Hepatocyte (in vitro differentiated cells): ENCODE measurements at places on chromosomes 11 and 22. TPM values are rescaled to one million over a fixed set of nuclear protein-coding genes. Genes with fewer than 3 reads are reported as not detected.

DNA sequence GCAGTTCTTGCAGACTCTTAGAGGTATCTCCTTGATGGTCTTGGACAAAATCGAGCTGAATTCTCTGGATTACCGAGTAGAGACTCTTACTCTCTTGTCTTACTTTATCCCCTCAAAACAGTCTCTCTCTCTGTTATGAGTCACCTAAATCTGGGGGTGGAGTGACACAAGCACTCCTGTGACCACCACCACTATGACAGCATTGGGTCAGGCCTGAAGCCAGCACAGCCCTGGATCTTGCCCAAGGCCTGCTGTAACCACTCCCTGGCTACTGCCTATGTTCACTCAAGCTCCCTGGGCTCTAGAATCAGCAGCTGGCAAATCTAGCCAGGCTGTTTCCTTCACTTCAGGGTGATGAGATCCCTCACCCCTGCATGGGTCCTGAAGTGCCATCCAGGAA, 662.5 kb downstream of the LUZP2 start:
- no peak for DNase-seq
- no peak overlapping the region for H3K27ac ChIP-seq
- no peaks in the 10 kb centered on the region for H3K27me3 ChIP-seq
- no peaks in the 10 kb centered on the region for H3K36me3 ChIP-seq

- no peaks in the 10 kb centered on the region for H3K36me3 ChIP-seq
- H3K27me3 ChIP-seq: no peaks in the 10 kb centered on the region
- H3K4me3 ChIP-seq: no peak overlapping the region
- no peaks in the 10 kb centered on the region for H3K4me1 ChIP-seq
- H3K27ac ChIP-seq: no peak overlapping the region
- peak; percentile 88 for DNase-seq
Observed at GRCh38 chr11:2156416-2157182, 4.4 kb downstream of the INS start.

- H3K27me3 ChIP-seq: no peaks in the 10 kb centered on the region
- DNase-seq: no peak
- H3K4me1 ChIP-seq: peaks cover 4% of the 10 kb centered on the region
- no peaks in the 10 kb centered on the region for H3K36me3 ChIP-seq
- no peak overlapping the region for H3K4me3 ChIP-seq
Observed at GRCh38 chr22:27507111-27507611, 294.4 kb downstream of the MN1 start.

DNA sequence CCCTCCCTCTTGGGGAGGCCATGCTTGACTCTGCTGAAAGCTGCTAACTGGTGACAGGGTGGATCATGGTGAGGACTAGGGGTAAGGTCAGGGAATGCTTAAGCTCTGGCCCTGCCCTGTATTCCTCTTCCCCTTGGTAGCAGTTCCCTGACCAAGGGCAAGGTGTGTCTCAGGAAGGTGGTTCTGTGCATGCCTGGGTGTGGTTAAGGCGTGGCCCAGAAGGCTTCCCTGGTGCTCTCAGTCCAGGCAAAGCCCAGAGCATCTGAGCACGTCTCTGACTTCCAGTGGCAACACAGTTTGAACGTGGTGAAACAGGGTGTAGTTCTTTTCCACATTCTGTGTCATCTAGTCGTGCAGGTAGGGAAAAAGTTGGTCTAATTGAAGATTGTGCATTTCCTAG, 53.1 kb upstream of the HORMAD2 start:
- no peaks in the 10 kb centered on the region for H3K36me3 ChIP-seq
- H3K27ac ChIP-seq: no peak overlapping the region
- H3K27me3 ChIP-seq: no peaks in the 10 kb centered on the region
- no peak overlapping the region for H3K4me3 ChIP-seq
- DNase-seq: peak; percentile 25
- no peaks in the 10 kb centered on the region for H3K4me1 ChIP-seq

DNA sequence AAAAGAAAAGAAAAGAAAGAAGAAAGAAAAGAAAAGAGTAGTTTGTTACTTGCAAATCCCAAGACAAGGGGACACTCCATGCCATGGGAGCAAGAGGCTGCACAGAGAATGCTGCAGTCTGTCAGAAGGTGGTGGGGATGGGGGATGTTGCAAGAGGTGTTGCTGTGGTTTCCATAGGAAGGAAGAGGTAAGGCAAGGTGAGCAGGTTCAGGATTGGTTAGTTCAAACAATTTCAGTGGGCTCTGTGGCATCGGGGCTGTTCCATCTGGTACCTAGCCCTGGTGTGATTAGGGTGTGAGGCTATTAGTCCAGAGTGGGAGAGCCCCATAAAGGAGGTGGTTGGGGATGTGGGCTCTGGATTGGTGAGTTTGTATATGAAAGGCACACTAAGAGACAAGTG, 172.7 kb downstream of the BCR start:
- H3K4me3 ChIP-seq: no peak overlapping the region
- DNase-seq: no peak
- H3K27ac ChIP-seq: no peak overlapping the region
- no peaks in the 10 kb centered on the region for H3K4me1 ChIP-seq
- no peaks in the 10 kb centered on the region for H3K36me3 ChIP-seq
- H3K27me3 ChIP-seq: no peaks in the 10 kb centered on the region

- H3K27ac ChIP-seq: peak overlapping the region; percentile 17
- no peaks in the 10 kb centered on the region for H3K27me3 ChIP-seq
- peak; percentile 19 for DNase-seq
- peaks cover 18% of the 10 kb centered on the region for H3K4me1 ChIP-seq
- no peaks in the 10 kb centered on the region for H3K36me3 ChIP-seq
- no peak overlapping the region for H3K4me3 ChIP-seq
Observed at GRCh38 chr11:3853899-3854659, 1.4 kb upstream of the STIM1 start.

GRCh38 chr22:47409539-47410275, 647.3 kb downstream of the TBC1D22A start:
- no peak for DNase-seq
- no peak overlapping the region for H3K27ac ChIP-seq
- no peak overlapping the region for H3K4me3 ChIP-seq
- H3K36me3 ChIP-seq: no peaks in the 10 kb centered on the region
- H3K27me3 ChIP-seq: no peaks in the 10 kb centered on the region
- no peaks in the 10 kb centered on the region for H3K4me1 ChIP-seq

GRCh38 chr22:20298110-20298802, 21.6 kb downstream of the DGCR6L start:
- no peak overlapping the region for H3K27ac ChIP-seq
- no peaks in the 10 kb centered on the region for H3K36me3 ChIP-seq
- H3K4me1 ChIP-seq: peaks cover 13% of the 10 kb centered on the region

GRCh38 chr11:114078423-114078822, 18.9 kb downstream of the ZBTB16 start:
- DNase-seq: peak; percentile 66
- no peaks in the 10 kb centered on the region for H3K36me3 ChIP-seq
- H3K27ac ChIP-seq: peak overlapping the region; percentile 89
- peaks cover 96% of the 10 kb centered on the region for H3K4me1 ChIP-seq
- no peaks in the 10 kb centered on the region for H3K27me3 ChIP-seq

DNA sequence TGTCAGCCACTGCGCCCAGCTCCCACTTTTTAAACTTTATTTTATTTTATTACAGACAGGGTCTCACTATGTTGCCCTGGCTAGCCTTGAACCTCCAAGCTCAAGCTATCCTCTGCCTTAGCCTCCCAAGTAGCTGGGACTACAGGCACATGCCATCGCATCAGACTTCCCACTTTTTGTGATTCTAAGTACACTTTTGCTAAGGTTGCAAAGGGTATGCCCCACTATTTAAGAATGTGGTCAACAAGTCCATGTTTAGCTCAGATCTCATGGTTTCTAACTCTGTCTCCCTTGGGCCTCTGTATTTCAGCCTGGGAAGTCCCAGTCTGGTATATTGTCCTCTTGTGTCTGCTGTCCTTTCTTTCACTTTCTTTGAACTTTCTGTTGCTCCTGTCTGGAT, 35.3 kb downstream of the EXPH5 start:
- H3K36me3 ChIP-seq: no peaks in the 10 kb centered on the region
- H3K27me3 ChIP-seq: no peaks in the 10 kb centered on the region
- no peak overlapping the region for H3K27ac ChIP-seq
- DNase-seq: no peak
- no peak overlapping the region for H3K4me3 ChIP-seq

DNA sequence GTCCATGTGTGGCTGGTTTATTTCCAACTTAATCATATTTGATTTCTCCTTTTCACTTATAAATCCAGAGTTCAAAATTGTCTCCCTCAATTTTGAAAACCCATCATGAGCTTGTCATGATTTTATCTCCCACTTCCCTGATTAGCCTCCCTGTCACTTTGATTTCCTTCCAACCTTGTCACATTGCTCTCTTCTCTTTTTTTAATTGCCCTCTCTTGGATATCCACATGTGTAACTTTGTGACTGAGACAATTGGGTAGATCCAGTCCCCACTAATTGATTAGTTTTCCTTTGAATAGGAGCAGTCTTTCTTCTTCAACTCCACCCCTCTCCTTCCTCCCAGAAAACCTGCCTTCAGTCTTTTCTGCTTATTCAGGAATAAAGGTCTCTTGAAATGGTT, 2.4 kb downstream of the TEF start:
- no peak overlapping the region for H3K27ac ChIP-seq
- H3K27me3 ChIP-seq: no peaks in the 10 kb centered on the region

DNA sequence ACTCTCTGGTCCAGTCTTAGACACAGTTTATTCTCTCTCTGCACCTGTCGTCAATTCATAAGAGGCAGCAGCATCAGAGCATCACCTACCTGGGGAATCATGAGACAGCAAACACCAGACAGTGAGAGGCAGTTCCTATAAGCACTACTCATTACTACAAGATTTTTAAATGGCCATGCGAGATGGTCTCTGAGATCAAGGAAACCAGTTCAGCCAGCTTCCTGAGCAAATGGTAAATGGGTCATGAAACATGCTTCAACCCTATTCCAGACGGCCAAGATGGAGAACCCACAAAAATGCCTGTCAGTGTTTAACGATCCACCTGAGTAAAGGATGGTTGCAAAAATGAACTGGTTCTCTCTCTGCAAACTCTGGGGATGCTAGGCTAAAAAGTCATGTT, 52.9 kb downstream of the SYTL2 start:
- no peak overlapping the region for H3K27ac ChIP-seq
- H3K4me3 ChIP-seq: no peak overlapping the region
- no peaks in the 10 kb centered on the region for H3K27me3 ChIP-seq
- no peaks in the 10 kb centered on the region for H3K4me1 ChIP-seq
- DNase-seq: no peak

DNA sequence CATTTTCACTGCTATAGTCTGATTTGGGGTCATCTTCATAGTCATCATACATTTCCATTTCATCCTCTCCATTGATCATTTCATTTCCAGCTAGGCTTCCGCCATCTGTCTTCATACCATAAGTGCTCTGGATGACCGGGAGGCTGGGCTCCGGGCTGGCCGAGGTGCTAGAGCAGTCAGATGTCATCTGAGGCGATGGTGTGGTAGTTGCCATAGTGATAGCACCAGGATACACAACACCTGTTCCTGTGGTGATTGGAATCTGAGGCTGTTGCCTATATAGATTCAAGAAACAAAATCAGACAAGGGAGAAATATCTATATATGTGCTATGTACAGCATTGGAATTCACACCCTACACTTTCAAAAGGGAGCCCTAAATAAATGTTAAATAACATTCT, 383.5 kb downstream of the SOX6 start:
- no peak overlapping the region for H3K4me3 ChIP-seq
- peaks cover 12% of the 10 kb centered on the region for H3K4me1 ChIP-seq
- H3K36me3 ChIP-seq: no peaks in the 10 kb centered on the region
- no peaks in the 10 kb centered on the region for H3K27me3 ChIP-seq
- no peak for DNase-seq

DNA sequence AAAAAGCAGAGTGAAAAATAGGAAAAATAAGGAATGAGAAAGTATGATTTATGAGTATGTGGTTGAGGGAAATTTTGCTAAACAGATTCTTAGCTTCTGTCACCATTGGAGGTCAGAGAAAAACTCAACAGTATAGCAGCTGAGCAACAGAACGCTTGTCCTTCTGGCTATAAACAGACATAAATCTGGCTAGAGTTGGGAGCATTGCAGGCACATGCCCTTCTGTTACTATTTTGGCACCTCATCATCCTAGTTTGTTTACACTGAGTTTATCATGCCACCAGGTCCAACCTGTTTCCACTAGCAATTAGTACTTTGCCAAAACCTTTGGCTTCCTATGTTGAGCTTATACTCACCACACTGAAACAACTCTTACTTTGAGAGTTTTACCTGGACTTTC, 6.9 kb downstream of the UBE4A start:
- no peak overlapping the region for H3K4me3 ChIP-seq
- no peaks in the 10 kb centered on the region for H3K36me3 ChIP-seq
- no peaks in the 10 kb centered on the region for H3K4me1 ChIP-seq
- H3K27ac ChIP-seq: no peak overlapping the region
- H3K27me3 ChIP-seq: no peaks in the 10 kb centered on the region

- no peak for DNase-seq
- no peak overlapping the region for H3K4me3 ChIP-seq
- no peak overlapping the region for H3K27ac ChIP-seq
Observed at GRCh38 chr11:19336331-19336730, 95.6 kb upstream of the E2F8 start.

DNA sequence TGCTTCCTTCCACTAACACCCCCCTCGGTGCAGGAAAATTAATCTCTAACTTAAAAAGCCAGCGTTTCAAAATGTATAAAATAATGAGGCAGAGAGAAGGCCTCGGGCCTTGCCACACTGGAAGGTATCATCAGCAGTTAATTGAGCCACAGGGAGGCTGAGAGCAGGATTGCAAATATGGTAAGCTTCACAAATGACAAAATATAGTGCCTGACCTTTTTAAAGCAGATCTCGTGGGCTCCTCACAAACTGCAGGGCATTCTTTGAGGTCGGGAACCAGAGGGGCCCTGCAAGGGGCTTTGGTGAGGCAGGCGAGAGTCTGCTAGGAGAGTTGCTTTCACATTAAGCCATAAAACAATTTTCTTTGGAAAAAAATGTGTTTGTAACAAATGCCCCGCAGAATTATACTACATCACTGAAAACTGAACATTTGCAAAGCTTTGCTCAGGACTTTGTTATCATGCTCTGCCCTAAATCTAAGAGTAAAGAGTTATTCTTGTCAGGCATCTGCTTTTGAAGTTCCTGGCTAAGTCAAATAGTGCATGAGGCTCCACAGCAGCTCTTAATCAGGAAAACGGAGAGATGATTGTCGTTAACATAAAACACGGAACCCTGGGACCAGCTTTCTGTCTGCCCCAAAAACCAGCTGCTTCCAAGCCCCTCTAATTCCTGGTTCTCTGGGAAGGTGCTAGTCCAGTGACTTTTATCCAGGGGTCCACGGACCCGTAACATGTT, 61.4 kb upstream of the SYT13 start:
- H3K4me3 ChIP-seq: no peak overlapping the region
- H3K27ac ChIP-seq: peak overlapping the region; percentile 62
- DNase-seq: no peak
- no peaks in the 10 kb centered on the region for H3K36me3 ChIP-seq

GRCh38 chr11:9228091-9228490, 37.1 kb downstream of the DENND5A start:
- no peak for DNase-seq
- H3K4me3 ChIP-seq: no peak overlapping the region
- no peak overlapping the region for H3K27ac ChIP-seq

LRRC32 gene
- total RNA-seq: 14.7 and 25.5 TPM in 2 replicates

BBOX1 gene
- 0.88 and 1.6 TPM in 2 replicates for total RNA-seq

HTR3A gene
- total RNA-seq: not detected in 2 replicates

ANKK1 gene
- total RNA-seq: 0.43 TPM in 1 of 2 replicates, not detected in the other

FAT3 gene
- total RNA-seq: 15.9 and 17.4 TPM in 2 replicates

SAA2 gene
- total RNA-seq: 20.1 and 27.4 TPM in 2 replicates

HPX gene
- 361 and 367 TPM in 2 replicates for total RNA-seq

FBLN1 gene
- 185 and 201 TPM in 2 replicates for total RNA-seq

CASP1 gene
- total RNA-seq: 2.0 and 9.7 TPM in 2 replicates

RFPL1 gene
- total RNA-seq: not detected in 2 replicates

DCDC1 gene
- total RNA-seq: 1.9 and 2.4 TPM in 2 replicates

NDUFV1 gene
- total RNA-seq: 163 and 194 TPM in 2 replicates

OR8B4 gene
- not detected in 2 replicates for total RNA-seq

SERPING1 gene
- 123 and 129 TPM in 2 replicates for total RNA-seq
